ENCODE measurements at places on chromosomes 7 and 10.

- DNase-seq, result no peak
These were observed 27.0 kb downstream of the ADRB1 start for GRCh38 chr10:114070710-114071109.

DNA sequence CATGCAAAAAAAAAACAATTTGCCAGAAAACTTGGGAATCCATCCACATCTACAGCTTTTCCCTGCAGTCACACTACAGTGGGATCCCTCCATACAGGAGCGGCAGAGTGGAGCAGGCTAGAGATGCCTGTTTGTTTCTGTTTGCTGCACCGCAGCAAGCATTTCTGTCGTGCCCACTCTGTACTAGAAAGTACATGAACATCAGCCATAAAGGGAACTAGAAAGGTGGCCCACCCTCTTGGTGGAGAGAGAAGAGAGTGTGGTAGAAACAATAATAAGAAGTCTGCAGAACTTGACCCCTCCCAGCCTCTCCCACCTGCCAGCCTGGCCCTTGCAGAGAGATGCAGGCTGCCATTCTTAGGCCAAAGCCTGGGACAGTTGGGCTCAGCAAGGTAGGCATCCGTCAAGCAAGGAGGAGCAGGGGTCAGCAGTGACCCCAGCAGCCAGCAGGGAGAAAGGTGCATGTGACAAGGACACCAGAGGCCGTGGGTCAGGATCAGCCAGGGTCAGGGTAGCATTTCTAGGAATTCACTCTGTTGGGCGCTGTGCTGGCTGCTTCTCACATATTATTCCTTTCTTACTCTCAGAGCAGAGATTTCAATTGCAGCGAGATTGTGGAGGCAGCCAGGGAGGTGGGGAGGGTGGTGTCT is 171.8 kb downstream of the EGFR start:
- DNase-seq, result no peak

DNA sequence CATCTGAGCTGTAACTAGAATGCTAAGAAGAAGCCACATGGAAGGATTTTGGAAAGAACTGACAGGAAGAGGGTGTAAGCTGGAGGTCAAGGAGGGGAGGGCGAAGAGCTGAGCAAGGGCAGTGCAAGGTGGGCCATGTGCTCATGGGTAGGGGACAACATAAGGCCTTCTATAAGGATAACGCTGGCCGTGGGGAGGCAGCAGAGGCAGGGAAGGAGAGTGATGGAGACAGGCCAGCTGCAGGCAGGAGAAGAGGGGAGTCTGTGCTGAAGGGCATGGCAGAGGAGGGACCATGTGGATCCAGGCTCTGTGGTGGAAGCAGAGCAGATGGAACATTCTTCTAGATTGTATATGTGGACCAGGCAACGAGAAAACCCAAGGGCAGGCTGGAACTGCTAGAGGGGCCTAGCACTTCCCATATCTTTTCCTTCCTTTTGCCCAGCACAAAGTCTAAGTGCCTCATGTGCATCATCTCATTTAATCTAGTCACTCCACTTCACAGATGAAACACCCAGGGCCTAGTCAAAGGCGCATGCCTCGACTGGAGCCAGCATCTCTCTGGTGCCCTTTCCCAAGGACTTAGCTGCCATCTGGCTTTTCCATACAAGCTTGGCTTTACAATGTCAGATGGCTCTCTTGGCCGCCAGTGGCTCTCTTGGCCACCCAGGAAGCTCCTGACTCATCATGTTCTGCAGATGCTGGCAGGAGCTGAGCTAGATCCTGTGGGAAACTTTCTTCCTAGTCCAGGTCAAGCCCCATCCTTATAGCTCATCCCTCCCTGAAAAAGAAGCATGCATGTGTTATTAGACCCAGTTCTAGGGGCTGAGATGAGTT is 6.6 kb downstream of the LRRC18 start:
- no peak for DNase-seq

DNA sequence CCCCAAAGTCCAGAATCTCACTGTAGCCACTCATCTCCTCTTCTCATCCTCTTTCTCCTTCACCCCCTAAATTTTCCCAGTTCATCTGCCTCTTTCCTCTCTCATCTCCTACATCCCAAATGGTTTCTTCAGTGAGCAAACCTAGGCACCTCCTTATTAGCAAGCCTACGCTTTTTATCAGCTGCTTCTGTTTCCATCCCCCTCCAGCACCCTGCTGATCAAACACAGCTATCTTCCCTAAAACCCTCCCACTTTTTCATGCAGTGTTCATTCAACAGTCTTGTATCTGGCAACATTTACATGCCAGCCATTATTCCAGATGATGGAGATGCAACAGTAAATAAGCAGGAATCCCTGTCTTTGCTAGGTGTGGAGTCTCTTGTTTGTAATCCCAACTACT is 3.3 kb upstream of the ABRAXAS2 start:
- no peak for DNase-seq

GRCh38 chr10:22704942-22705341 is 9.4 kb downstream of the PIP4K2A start:
- DNase-seq, result no peak
